ENCODE measurements at places on chromosomes 12 and 14.
A peak's percentile ranks its signal among the peaks of the same experiment; 100 is the strongest.

DNA sequence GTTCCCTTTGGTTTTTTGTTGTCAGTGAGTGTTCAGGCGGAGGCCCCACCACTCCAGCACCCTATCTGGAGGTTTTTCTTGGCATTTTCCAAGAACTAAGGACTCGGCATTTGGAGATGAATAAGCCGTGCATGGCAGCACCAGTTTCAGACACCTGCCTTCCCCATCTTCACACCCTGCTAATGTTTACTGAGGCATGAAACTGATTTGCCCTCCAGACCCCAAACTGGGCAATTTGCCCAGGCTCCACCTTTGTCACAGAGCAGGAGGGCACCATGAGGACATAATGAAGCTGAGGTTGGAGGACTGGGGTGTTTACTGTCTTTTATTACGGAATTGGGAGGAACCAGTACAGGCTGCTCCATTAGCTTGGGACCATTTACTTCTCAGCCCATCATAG lies 113.4 kb downstream of the LGMN start:
- DNase-seq = no peak

DNA sequence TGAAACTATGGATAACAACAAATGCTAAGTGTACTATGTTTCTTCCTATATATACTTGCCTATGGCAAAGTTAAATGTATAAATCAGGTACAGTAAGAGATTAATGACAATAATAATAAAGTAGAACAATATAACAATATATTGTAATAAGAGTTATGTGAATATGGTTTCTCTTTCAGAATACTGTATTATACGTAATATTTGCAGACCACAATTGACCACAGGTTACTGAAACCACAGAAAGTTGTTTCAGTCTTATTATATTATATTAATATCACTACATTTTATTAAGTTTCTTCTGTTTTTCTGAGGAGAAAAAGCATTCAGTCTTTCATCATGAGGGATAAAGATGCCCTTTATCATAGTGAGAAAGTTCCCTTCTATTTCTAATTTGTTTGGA lies 131.2 kb downstream of the EML1 start:
- DNase-seq = no peak

- DNase-seq = no peak
These were observed 45.6 kb downstream of the MDM2 start for GRCh38 chr12:68853396-68854077.

GRCh38 chr14:80095623-80096022 lies 115.7 kb downstream of the DIO2 start:
- DNase-seq = no peak

GRCh38 chr14:67532998-67533753 lies at the start of gene PLEKHH1:
PLEKHH1 (plus strand) TSS chr14:67533290; CDS start chr14:67541868, 8,578 bp downstream.
- peak; percentile 41 for DNase-seq

GRCh38 chr14:36834293-36834692 lies 172.6 kb downstream of the PAX9 start:
- no peak for DNase-seq

DNA sequence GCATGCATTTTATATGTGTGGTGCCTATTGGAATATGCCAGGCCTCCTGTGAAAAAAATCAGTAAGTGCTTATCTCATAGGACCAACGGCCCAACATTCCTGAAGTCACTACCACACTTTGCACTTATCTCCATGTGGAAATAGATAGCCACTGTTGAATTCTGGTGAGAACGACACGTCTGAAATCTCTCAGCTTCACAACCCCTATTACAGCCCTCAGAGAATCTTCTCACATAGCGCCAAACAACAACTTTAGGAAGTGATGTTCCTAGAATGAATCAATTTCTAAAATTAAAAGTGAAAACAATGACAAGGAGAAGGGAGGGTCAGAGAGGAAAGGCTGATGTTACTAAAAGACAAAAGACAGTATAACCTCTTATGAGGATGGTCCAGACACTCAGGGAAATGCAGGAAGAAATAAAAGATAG lies 270.8 kb upstream of the BTG1 start:
- no peak for DNase-seq

- DNase-seq = no peak
These were observed 19.1 kb downstream of the MARK3 start for GRCh38 chr14:103404032-103404918.

DNA sequence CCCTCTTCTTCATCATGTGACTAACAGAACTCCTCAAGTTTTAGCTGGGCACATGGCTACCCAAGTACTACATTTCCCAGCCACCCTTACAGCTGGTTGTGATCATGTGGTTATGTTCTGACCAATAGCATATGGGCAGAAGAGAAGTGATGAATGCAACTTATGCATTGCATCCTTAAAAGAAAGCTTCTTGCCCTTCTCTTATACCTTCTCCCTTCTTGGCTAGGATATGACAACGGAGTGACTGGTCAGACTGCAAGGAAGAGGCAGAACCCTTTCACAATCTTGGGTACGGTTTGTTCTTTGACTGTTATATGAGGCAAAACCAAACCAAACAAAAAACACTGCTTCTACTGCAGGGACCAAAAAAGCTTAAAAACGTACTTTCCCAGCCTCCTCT lies 66.5 kb upstream of the MAX start:
- no peak for DNase-seq

- peak; percentile 59 for DNase-seq
These were observed 163.6 kb upstream of the PLEKHG7 start for GRCh38 chr12:92539110-92539749.

Data from CD4-positive, alpha-beta T cell treated with Interleukin-17A for 1 hour (primary cell).